ENCODE measurements at places on chromosomes 2 and 18.

DNA sequence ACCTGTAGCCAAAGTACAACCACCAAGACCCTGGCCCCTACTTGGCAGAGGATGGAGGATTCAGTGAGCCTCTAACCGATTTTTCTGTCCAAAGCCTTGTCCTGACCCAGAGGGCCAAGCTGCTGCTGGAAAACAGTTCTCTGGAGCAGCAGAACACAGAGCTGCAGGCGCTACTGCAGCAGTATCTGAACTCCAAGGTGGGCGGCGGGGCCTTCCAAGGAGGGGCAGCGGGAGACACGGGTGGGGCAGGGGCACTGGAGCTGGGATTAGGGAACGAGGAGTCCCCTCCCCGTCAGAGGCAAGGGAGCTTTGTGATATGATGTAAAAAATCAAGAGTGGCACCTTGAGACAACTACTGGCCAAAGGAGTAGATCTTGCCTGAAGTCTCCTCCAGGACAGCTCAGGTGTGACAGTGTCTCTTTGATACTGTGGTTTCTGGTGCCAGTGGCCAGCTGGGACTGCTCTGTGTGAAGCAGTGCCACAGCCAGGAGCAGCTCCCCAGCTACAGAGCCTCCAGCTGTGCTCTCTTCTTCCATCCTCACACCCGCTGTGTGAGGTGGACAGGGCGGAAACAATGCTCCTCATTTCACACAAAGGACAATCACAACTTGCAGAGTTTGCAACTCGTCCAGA is 22.8 kb downstream of the OTOF start:
- DNase-seq, result no peak

DNA sequence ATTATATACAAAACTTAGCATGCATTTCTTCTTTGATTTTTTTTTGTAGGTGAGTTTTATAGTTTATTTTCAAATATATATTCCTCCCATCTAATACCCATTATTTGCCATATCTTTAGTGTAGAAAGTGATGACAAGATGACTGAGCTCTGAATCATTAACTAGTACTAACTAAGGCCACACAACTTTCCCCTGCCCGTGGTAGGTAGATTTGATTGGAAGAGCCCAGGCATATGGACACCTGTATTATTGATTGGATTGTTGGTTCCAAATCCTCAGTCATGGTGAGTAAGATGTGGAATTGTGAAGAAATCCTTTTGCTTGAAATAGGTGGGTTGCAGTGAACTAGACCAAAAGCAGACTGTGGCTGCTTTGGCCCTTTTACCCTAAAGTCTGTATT is 54.8 kb downstream of the ABI2 start:
- DNase-seq, result no peak

DNA sequence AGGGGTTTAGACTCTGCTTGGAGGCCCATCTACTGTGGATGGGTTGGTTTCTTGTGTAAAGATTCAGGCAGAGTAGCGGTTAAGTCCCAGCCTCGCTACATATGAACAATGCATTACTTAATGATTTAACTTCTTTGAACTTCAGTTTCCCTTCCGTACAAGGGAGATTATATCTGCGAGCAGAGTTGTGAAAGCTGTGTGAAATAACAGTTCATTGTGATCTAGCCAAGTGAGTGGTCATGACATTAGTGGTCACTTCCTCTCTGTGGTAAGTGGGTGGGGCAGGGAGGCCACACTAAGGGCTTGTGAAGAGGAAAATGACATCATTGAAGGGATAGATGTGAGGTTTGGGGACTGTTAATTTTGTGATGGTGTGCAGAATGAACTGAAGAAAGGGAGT is 14.1 kb upstream of the MEX3C start:
- DNase-seq, result no peak

- no peak for DNase-seq
Observed at GRCh38 chr2:392926-393280, 105.0 kb upstream of the ALKAL2 start.

- no peak for DNase-seq
Observed at GRCh38 chr2:208315081-208315788, 49.2 kb downstream of the PIKFYVE start.

DNA sequence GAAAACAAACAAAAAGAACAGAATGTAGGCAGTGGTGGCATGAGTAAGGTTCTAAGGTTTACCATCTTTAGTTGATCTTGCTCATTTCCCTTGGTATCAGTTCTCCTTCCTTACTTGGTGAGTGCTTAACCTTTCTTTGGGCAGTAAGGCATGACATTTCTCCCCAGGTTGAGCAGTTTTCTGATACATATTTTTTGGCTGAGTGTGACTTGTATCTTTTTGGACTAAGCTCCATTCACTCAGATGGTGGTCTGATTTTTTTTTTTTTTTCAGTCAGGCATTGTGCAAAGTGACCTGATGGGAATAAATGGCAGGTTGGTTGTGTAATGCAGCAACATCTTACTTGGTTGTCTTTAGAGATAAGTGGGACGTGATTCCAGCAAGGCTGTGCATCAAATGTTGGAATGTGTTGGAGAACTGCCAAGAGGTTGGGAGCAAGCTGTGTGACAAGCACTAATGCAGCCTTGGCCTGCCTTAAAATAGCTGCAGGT is 15.1 kb downstream of the SPTBN1 start:
- no peak for DNase-seq

DNA sequence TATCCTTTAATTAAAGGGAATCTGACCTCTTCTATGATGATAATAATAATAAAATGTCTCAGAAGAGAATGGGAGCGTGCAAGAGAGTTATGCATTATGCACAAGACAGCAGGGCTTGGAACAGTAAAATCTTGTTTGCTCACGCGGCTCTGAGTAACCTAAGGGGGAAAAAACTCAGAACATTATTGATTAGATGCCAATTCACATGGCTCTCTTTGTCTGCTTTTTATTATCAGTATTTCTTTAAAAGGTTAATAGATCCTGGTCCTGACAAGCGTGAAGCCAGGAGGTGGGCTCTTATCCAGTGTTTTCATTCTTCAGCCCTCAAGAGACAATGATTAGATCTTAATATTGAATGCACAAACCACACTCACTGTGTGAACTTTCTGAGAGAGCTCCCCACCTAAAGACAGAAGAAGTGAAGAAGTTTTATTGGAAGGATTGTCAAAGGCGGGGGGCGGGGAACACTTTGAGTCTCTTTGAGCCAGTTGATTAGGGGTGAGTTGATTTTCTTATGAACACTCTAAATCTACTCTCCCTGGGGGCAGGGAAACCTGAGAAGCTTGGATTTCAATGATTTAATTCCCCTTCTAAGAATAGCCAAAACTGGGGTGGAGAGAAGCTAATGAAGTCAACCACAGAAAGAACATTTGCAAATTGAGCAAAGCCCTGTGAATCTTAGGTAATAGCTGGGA is 127.5 kb upstream of the CTAGE1 start:
- no peak for DNase-seq

DNA sequence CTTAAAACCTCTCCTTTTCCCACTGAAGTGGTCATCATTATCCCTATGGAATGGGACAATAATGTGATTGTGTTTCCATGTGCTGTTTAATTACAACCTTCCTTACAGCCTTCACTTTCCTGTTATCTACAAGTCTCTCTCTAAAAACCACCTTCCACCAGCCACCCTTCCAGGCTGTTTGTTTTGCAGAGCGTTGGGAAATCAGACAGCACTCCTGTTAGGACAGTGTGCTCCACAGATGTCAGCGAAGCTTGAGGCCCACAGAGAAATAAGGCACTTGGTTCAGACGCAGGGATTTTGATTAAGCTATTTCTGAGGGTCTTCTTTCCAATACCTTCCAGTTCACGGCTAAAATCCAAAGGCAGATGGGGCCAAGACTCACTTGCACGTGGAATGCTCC is 32.3 kb upstream of the ASPRV1 start:
- DNase-seq, result no peak

- DNase-seq, result no peak
Observed at GRCh38 chr2:60548845-60549237, 4.6 kb downstream of the BCL11A start.

DNA sequence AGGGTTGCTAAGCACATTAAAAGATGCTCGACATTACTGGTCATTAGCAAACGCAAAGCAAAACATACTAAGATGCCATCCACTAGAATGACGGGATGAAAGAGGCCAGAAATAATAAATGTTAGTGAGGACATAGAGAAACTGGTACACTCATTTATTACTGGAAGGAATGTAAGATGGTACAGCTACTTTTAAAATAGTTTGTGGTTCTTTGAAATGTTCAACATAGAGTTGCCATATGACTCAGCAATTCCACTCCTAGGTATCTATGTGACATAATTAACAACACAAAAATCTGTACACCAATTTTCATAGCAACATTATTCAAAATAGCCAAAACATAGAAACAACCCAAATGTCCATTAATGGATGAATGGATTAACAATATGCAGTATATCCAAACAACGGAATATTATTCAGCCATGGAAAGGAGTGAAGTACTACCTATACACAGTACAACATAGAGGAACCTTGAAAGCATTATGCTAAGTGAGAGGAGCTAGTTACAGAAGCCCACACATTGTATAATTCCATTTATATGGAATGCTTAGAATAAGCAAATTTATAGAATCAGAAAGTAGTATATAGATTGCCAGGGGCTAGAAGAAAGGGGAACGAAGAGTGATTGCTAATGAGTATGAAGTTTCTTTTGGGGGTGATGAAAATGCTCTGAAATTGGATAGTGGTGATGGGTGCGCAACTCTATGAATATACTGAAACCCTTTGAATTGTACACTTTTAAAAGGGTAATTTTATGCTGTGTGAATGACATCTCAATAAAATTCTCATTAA is 61.9 kb upstream of the IL1R1 start:
- DNase-seq, result no peak

All from H1 (cell line).